ENCODE measurements at places on chromosomes 6 and 20.

- no peak for DNase-seq
Observed at GRCh38 chr6:95785785-95786184, 208.4 kb downstream of the MANEA start.

- no peak for DNase-seq
Observed at GRCh38 chr20:32533732-32534131, 51.4 kb downstream of the NOL4L start.

GRCh38 chr20:47156301-47157137, 200.0 kb downstream of the ZMYND8 start:
- no peak for DNase-seq

- DNase-seq: no peak
Observed at GRCh38 chr20:11001764-11002540, 328.2 kb upstream of the JAG1 start.

Measured in CD4-positive, alpha-beta T cell treated with Interleukin-10 for 1 hour (primary cell).